ENCODE measurements at places on chromosomes 5 and 9.
A peak's percentile ranks its signal among the peaks of the same experiment; 100 is the strongest.

- no peak for DNase-seq
Observed at GRCh38 chr5:115847290-115847689, 5.6 kb downstream of the AP3S1 start.

GRCh38 chr5:125412561-125413495 lies 666.4 kb upstream of the ZNF608 start:
- peak; percentile 66 for DNase-seq

DNA sequence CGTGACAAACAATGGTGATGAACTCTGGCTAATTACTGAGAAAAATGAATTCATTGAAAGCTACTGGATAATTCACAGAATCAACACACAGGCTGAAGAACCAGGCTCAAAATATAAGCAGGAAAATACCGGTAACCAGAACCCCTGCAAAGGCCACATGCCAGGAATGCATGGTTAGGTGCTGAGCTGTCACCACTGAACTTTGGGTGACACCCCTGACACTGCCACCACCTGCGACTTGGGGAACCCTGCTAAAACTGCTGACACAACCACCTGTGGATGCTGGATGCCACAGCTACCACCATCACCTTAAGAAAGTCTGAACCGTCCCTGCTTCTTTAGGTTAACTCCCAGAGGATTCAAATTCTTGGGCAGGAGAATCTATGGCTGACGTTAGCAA lies 72.0 kb upstream of the NR4A3 start:
- DNase-seq, result no peak

- DNase-seq, result no peak
Observed at GRCh38 chr5:10559151-10559550, 4.7 kb upstream of the ANKRD33B start.

DNA sequence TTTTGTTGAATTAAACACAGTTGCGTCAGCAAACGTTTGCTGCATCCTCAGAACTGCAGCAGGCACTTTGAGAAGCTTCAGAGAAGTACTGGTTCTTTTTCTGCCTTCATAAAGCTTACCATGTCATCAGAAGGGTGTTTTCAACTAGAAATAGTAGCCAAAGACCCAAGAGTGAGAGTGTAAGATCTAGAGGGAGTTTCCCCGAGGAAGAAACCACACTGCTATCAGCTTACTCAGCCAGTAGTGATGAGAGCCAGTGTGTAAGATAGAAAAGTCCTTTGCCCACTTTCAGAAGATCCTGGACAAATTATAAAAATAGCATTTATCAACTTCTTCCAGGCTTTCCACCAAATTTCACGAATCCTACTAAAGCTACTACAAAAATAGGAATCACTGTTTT lies 154.5 kb downstream of the PAPPA start:
- no peak for DNase-seq

DNA sequence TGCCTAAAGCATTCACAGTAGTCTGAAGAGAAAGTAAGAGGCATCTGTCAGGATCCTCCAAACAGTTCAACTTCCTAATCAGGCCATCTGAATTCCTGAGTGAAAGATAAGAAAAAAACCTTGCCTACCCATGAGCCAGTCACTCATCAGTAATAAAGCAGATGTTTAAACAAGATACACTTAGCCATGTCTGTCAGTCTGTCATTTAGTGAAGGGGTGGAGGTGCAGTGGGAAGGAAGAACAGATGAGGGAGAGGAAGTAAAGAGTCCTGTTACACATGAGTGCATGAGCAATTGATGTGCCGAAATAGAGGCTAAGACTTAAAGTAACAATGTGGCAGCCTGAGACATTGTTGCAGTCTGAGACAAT lies 29.9 kb upstream of the DMRTA1 start:
- no peak for DNase-seq

- no peak for DNase-seq
Observed at GRCh38 chr5:76762484-76762883, 46.6 kb downstream of the F2R start.

- DNase-seq, result no peak
Observed at GRCh38 chr9:2872250-2872930, 28.5 kb upstream of the PUM3 start.

DNA sequence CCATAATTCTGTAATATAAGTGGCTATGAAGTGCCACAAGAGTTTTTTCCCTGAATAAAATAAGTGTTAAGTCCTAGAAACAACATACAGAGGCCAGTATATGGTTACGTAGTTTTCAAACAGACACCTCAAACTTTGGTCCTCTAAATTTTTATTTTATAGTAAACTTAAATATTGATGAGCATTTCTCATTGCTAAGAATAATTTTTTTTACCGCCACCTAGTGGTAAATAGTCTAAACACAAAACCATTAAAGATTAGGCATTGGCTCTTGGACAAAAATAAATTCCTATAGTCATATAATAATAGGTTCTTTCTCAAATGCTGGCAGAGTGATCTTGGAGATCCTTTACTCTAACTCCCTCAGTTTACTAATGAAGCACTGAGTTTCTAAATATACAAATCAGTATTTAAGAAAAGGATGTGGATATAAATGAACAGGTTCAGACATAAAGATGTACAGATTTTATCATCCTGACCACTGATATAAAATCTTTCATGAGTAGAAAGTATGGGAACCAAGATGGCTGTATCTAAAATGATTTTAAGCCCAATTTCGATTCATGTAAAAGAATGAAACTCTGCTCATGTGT lies 136.2 kb downstream of the FANCC start:
- DNase-seq, result no peak

DNA sequence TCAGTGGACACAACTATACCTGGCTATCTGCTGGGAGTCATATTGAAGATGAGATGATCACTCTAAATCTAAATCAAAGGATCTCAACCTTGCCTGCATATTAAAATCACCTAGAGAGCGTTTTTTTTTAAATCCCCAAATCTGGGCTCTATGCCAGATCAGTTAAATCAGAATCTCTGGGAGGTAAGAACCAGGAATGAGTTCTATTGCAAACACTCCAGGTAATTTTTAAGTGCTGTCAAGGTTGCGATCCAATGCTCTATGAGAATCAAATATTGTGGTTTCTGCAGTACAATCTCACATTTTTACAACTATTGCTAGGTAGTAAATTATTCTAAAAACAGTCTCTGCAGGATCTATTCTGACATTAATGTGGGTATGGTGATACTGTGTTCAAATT lies 202.3 kb upstream of the OR13F1 start:
- no peak for DNase-seq

- DNase-seq, result no peak
Observed at GRCh38 chr9:33106372-33106771, 29.9 kb upstream of the SMU1 start.

DNA sequence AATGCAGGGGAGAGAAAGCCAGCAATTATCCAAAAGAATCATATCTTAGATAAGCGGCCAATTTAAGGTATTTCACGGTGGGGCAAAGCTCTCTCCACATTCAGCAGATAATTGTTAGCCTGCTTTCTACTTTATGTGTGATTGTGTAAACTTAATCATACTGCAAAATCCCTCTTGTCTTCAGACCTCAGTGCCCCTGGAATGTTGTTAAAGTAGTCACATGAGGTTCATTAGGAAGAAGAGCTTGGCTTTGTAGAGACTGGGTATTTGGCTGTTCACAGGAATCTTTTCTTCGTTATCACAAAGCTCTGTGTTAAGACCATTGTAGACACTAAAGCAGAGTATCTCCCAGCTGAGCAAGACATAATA lies 127.0 kb downstream of the RFK start:
- DNase-seq, result no peak

DNA sequence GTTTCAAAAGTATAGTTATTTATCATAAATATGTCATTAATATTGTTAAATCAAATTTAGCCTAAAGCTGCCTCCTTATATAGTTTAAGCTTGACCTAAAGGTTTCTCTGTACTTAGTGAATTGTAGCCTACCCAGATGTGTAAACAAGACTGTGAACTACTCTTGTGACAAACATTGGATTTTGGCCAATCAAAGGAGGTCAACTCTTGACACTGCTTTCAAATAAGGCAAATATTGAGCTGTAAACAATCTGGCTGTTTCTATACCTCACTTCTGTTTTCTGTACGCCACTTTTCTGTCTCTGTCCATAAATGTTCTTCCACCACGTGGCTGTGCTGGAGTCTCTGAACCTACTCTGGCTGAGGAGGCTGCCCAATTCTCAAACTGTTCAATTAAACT lies 51.2 kb downstream of the FXN start:
- DNase-seq, result no peak

DNA sequence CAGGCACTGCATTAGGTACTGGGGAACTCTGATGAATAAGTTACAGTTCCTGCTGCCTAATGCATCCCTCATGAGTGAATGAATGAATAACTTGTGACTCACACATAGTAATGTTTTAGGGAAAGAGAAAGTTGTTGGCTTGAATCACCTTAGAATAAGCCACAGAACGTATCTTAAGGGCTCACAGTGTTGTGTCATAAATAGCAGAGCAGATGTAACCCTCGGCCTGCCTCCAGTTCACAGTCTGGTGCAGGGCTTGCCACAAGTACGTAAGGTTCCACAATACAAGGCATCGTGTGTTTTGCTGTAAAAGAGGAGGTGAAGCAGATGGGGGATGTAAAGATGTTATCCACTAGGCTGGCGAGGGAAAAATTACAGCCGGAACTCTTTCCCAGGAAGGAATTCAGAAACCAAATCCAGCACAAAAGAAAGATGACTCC lies 218.7 kb downstream of the TRPM3 start:
- peak; percentile 84 for DNase-seq

DNA sequence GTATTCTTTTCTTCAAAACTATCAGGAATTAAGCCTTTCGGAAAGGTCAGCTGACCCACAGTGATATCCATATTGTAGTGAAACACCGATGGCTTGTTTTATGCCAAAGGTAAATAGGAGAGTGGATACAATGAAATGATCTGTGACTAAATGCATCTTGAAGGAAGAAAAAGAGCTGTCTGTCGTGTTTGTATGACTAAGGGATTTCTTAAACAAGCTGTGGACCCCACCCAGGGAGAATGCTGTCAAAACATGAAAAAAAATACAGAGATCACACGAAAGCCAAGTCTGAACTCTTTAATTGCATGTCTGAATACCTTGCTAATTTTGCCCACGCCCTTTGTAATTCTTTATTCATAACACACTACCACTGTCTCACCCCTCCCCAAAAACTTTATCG lies 286.4 kb upstream of the WWC1 start:
- no peak for DNase-seq

- DNase-seq, result peak; percentile 2
Observed at GRCh38 chr9:31185831-31186230, 1198.6 kb upstream of the ACO1 start.

GRCh38 chr5:149426931-149427330 lies 47.8 kb upstream of the IL17B start:
- DNase-seq, result no peak

- DNase-seq, result no peak
Observed at GRCh38 chr5:10505517-10506095, 58.3 kb upstream of the ANKRD33B start.

- no peak for DNase-seq
Observed at GRCh38 chr9:68429631-68430030, 73.2 kb downstream of the PGM5 start.

Measured in amniotic stem cell (primary cell).